NCI-H2029 treated with DMSO at 0.1 percent for 48 hours (cell line): ENCODE measurements at places on chromosomes 3 and 15.

- DNase-seq: no peak
These were observed 162.4 kb upstream of the TGFBR2 start for GRCh38 chr3:30443756-30444673.

DNA sequence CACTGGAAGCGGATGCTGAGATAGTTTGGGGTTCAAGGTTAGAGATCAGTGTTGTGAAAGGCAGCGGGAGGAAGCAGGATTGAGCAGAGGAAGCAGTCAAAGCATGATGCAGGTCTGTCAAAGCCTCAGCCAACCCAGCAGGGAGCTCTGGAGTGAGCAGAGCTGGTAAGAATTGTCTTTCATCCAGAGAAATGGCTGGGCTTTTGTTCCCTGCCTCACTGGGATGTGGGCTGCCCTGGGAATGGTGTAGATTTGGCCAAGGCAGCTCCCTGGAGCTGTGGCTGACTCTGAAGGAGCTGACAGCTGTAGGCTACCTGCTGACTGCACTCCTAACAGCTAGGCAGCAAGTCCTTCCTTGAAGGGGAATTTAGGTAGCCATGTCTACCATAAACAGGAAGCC lies 61.9 kb upstream of the STXBP5L start:
- no peak for DNase-seq

- peak; percentile 86 for DNase-seq
These were observed 17.4 kb downstream of the FYCO1 start for GRCh38 chr3:45978006-45978761.

- no peak for DNase-seq
These were observed 25.6 kb upstream of the RHO start for GRCh38 chr3:129502641-129503408.

- no peak for DNase-seq
These were observed 114.3 kb downstream of the LIPC start for GRCh38 chr15:58546066-58546591.

- no peak for DNase-seq
These were observed 69.3 kb upstream of the ST8SIA2 start for GRCh38 chr15:92324101-92324963.

GRCh38 chr3:150235799-150236198 lies 172.3 kb upstream of the TSC22D2 start:
- no peak for DNase-seq

DNA sequence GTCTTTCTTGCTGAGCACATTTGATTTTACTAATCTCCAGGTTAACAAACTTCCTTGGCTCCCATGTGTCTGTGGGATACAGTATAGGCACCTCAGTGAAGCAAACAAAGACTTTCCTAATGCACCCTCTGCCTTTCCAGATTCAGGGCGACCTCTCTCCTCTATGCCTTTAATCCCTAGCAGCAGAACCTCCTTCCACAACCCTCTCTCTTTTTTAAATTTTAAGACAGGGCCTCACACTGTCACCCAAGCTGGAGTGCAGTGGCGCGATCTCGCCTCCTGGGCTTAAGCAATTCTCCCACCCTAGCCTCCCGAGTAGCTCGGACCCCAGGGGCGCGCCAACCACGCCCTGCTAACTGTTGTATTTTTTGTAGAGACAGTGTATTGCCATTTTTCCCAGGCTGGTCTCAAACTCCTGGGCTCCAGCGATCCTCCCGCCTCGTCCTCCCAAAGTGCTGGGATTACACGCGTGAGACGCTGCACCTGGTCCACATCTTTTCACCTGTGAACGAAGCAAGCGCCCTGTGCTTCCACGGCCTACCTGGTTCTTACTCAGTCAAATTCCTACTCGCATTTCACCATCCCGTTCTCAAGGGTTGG lies 1.7 kb upstream of the HACD3 start:
- no peak for DNase-seq

GRCh38 chr3:133264920-133265319 lies 134.9 kb upstream of the BFSP2 start:
- DNase-seq: no peak

GRCh38 chr3:168266335-168266734 lies 170.6 kb upstream of the GOLIM4 start:
- no peak for DNase-seq

DNA sequence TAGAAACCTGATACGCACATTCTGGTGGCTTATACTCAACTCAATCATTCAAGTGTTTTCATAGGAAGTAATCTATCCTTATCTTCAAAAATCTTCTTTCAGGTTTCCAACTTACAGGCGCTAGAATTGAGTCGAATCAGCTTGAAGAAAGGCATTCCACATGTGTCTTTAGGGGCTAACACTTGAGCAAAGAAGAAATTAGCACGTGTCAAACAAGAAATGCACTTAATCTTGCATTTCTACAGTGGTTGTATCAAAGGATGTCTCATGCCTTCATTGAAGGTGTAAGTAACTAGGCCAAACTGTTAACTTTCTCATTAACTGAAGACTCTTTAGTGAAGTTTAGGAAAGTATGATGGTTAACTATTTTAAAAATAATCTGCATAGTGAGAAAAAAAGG lies 557.6 kb downstream of the MAGI1 start:
- no peak for DNase-seq

- DNase-seq: no peak
These were observed 262.0 kb upstream of the KCNH8 start for GRCh38 chr3:18886331-18886730.

DNA sequence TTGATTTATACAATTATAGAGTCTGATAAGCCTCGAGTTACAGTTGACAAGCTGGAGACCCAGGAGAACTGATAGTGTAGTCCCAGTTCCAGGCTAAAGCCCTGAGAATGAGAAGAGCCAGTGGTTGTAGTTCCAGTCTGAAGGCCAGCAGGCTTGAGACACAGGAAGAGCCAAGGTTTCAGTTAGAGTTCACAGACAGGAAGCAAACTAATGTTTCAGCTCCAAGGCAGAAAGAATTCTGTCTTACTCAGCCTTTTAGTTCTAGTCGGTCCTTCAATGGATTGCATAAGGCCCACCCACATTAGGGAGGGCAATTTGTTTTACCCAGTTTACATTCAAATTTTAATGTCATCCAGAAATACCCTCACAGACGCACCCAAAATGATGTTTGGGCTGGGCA lies 102.7 kb downstream of the CDIN1 start:
- DNase-seq: no peak

- DNase-seq: no peak
These were observed 997.9 kb upstream of the ALCAM start for GRCh38 chr3:104368760-104369159.

DNA sequence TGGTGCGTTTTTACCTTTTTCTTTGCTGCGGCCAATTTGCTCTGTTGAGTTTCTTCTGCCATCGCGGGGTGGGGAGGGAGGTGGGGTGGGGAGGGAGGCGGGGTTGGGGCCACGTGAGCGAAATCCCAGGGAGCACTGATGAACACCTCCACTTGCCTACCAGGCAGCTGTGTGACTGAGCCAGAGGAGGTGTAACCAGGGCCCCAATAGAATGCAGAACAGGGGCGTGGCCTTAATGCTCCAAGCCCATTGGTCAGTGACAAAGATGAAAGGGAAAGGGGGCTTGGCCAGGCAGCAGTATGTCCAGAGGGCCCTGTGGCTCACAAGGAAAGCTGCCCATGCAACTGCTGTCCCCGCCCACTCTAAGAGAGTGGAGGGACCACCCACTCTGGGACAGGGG lies 21.4 kb upstream of the OR4F6 start:
- DNase-seq: no peak

GRCh38 chr3:119741657-119742590 lies 39.1 kb downstream of the CFAP91 start:
- DNase-seq: no peak

- no peak for DNase-seq
These were observed 11.4 kb downstream of the RSRC1 start for GRCh38 chr3:158121295-158121694.

DNA sequence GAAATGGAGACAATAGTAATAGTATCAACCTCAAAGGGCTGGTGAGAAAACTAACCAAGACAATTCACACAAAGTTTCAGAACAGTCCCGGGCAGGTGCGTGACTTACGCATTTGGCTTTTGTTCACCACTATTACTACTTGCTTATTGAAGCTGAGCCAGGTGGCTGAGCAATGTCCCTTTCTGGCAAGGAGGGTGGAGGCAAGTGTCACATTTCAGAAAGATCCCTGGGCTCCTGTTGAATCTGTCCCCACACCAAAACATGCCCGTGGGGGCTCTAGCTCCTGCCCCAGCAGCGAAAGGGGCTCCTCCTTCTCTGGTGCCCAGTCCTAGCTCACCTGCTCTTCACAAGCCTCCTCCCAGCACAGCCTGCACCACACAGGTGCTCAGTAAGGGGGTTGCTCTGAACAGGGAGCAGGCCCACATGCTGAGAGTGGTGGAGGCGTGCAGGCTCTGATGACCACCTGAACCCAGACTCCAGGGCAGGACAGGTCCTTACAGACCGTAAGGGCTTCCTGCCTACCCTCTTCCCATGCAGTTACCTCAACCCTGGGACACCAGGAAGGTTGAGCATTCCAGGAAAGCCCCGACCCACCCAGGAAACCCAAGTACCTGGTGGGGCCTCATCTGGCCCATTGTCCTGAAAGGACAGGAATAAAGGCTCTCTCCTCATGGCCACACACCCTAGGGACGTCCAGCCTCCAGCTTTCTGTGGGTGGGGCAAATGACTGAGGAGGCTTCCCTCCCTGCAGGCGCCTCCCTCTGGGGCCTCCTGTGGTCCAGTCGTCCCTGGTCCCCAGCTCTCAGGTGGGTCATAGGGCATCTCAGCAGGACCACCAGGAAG lies 32.6 kb downstream of the SEMA7A start:
- no peak for DNase-seq

DNA sequence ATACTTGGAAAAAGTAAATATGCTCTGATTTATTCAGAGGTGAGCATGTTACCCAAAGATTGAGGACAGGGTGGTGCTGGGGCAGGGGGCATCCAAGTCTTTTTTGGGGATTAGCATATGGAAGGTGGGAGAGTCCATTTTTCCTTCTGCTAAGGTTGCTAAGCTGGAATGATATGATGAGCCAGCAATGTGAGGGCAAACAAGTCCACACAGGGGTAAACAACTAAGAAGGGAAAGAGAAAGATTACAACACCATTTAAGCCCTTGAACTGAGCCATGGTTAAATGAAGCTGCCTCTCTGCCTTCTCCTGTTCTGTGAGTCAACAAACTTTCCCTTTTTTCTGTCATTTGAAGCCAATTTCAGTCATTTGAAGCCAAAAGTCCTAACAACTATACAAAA lies 89.0 kb downstream of the RPL22L1 start:
- no peak for DNase-seq

- DNase-seq: no peak
These were observed 8.6 kb downstream of the CLN6 start for GRCh38 chr15:68220967-68221366.

DNA sequence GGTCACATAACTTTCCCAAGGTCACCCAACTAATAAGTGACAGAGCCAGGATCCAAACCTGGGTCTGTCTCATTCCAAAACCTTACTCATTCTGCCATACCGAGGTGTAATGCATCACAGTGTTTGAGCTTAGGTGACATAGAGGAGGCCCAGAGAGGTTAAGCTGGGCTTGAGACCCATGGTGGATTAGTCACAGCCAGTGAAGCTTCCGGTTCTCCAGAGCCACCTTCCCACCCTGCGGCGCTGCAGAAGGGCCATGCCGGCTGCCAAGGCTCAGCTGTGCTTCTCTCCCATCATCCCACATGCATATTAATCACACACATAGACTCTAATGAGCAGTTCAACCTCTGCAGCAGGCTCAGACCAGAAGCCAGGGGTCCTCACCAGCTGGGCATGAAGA lies 42.2 kb downstream of the SPSB4 start:
- no peak for DNase-seq

- no peak for DNase-seq
These were observed 136.8 kb upstream of the FOXB1 start for GRCh38 chr15:59867086-59867855.

GRCh38 chr3:136332776-136333175 lies 82.6 kb downstream of the PCCB start:
- no peak for DNase-seq

- DNase-seq: no peak
These were observed 263.8 kb downstream of the TBC1D5 start for GRCh38 chr3:17478673-17479072.

DNA sequence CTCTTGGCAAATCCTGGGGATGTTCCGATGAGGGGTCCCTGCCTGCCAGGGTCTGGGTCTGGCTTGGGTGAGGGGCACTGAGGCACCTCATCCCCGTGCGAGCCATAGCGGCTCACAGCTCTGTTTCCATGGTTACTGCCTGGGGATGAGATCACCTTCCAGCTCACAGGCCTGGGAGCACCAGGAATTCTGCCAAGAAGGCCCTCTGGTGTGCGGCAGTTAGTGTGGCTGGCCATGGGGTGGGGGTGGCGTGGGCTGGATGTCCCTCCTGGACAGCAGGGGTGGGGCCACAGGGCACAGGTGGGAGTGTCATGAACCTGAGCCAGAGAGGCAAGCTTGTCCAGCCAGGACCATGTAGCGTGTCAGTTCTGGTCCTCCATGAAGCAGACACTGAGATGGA lies 22.1 kb upstream of the PRR23E start:
- DNase-seq: peak; percentile 37

DNA sequence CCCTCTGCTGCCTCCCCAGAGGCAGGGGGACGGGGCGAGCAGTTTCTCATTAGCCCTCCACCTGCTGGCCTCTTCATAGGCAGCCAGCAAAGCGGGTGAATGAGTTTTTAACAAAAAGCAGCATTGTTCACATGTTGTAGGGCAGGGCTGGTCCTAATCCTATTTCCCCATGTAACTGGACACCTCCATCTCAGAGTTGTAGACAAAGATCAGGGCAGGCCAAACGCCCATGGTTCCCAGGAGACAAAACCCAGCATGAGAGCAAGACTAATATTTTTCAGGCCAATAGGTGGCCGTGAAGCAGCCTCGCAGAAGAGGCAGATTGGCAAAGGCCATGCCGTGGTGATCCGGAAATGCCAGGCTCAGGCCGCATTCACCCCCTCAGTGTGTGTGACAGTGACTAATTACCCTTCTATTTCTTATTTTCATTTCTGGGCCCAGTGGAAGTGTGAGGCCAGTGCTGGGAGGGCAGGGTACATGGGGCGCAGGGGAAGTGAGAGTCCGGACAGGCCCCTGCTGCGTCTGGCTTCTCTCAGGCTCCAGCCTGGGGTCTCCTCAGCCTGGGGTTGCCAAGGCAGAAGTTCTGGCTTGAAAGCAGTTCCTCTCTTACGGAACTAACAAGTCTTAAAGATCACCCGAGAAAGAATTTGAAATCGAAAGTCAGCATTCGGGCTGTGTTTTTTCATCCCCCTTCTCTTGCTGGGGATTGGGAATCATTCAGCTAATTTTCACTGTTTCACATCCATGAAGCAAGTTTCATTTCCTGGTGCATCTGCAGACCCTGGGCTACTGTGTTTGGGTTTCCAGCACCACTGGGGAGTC lies 64.8 kb downstream of the BOC start:
- peak; percentile 79 for DNase-seq

GRCh38 chr3:18010001-18010400 lies 267.6 kb upstream of the TBC1D5 start:
- no peak for DNase-seq
